ENCODE measurements at places on chromosomes 12 and 14.

DNA sequence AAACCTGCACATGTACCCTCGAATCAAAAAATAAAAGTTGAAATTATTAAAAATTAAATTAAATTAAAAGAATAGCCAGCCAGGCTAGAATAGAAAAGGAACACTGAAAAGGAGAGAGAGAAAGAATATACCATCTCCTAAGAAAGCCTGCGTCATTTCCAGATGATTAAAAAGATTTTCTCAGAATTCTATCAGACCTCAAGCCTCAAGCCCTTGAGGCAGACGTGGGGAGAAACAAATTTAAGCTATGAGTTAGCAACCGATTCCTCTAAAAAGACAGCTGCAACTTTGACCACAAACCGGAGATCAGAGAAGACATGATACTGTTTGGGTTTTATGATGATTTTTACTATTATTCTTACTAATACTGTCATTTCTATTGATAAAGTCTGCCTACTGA lies 138.3 kb downstream of the KSR2 start:
- no peak for DNase-seq

GRCh38 chr12:123085730-123086487 lies 65.0 kb downstream of the PITPNM2 start:
- DNase-seq, result peak; percentile 27

DNA sequence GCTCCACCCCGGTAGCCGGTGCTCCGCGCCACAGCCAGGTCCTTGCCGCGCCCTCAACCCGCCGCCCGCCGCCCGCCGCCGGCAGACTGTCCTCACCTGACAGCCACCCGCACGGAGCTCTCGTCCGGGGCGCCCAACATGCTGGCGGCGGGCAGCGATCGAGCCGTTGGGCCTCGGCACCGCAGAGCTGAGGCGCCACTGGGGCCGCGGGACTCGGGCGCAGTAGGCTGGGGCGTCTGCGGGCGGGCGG lies 164 bp downstream of the KIF21A start:
- no peak for DNase-seq

DNA sequence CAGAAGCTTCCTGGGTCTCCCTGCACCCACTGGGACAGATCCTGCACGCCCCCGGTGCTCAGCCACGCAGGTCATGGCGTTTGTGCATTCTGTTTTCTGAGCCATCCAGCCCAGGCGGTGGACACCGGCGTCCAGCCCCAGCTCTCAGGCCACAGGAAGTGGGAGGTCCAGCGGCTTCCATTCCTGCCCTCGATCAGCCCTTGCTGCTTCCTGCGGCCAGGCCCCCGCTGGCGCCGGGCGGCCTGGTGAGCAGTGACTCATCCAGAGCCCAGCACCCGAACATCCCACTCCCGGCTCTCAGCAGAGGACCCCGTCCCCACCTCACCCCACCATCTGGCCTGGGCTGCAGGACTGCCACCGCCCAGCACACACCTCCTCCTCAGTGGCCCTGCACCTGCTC lies 18.0 kb upstream of the NUDT14 start:
- no peak for DNase-seq

GRCh38 chr14:82080370-82080769 lies 546.7 kb upstream of the SEL1L start:
- DNase-seq, result no peak

- DNase-seq, result no peak
Measured at GRCh38 chr12:70354787-70355186, 11.3 kb upstream of the KCNMB4 start.

GRCh38 chr14:75518625-75519024 lies 3.6 kb upstream of the BATF start:
- DNase-seq, result no peak

DNA sequence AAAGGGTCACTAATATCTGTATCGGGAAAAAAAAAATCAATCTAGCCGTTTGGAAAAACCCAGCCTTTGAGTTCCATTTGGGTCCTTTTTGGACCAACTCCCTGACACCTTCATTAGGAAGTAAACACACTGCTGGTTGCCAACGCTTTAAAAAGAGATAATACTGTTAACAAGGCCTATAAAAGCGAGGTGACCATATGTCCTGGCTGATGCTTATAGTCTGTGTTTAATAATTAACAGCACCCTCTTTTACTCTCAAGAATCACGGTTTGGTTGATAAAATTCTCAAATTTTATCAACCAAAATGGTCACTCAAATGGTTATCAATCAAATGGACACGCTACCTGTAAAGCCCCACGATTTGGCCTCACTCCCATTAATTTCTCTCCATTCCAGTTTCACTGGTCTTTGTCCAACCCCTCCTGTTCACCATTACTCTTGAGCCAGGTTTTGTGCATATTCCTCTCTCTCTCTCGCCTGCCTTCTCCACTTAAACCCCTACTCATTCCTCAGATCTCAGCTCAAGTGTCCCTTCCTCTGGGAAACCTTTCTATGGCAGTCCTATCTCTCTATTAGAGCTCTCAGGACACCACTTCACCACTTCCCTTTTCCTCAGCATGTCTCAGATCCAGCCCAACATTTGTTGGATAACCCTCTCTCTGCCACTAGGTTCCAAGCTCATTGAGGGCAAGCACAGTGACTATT lies 9.5 kb downstream of the BTG1 start:
- DNase-seq, result no peak

- DNase-seq, result no peak
Measured at GRCh38 chr14:99794151-99794780, 1.1 kb downstream of the EML1 start.

DNA sequence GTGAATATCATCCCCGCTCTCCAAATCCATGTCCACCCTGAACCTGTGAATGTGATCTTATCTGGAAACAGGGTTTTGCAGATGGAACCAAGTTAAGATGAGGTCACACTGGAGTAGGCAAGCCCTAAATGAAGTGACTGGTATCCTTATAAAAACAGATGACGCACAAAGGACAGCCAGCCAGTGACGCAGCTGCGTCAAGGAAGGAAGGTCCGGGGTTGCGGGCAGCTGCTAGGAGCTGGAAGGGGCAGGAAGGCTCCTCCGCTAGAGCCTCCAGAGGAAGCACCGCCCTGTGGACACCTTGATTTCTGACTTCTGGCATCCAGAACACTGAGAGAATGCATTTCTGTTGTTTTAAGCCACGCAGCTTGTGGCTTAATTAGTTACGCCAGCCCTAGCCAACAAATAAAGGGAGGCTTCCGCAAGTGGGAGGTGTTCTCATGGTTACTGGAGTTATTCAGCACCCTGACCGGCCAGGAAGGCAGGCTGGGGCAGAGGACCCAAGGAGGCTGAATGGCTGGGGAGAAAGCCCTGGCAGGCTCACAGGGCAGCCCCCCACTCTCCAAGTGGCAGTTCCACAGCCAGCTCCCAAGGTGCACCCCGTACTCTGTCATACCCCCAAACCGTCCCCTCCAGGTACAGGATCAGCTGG lies 127.6 kb upstream of the NCOR2 start:
- no peak for DNase-seq

DNA sequence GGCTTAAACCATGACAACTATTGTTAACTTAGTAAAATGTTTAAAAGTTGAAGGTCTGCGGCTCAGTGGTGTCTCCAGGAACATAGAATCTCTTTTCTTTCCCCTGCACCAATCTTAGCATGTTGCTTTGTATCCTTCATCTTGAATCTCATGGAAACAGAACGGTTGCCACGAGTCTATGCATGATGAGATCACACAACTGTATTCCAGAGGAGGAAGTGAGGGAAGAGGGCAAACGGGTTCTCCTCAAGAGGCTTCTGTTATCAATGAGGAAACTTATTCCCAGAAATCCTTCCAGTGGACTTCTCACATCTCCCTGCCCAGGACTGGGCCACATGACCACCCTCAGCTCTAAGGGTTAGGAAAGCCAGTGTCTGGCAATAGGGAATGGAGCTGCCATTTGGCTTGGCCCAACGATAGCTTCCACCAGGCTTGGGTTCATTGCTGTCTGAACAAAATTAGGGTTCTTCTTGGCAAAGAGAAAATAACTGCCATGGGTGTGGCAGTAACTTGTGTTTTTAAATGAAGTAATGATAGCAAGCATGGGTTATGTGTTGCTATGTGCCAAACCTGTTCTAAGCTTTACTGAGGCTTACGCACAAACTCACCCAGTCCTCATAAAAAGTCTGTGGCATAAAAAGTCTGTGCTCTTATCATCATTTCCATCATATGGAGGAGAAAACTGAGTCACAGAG lies 17.4 kb downstream of the PLXNC1 start:
- no peak for DNase-seq

DNA sequence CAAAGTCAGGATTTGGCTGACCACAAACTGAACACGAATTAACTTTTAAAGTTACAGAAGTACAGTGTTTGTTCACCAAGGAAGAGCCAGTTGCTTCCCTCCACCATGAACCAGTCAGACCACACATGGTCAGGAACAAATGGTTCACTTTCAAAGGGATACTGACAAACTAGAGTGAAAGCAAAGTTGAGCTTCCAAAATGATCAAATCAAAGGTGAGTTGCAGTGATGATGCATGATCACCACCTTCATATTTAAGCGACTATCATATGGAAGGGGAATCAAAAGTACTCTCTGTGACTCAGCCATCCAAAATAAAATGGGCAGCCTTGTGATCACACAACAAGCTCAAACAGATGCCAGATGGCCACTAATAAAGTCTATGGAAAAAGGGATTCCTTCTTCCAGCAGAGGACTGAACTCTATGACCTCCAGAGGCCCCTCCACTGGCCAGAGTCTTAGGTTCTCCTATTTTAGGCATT lies 13.1 kb downstream of the NT5DC3 start:
- no peak for DNase-seq

- DNase-seq, result no peak
Measured at GRCh38 chr12:11753826-11754225, 104.4 kb downstream of the ETV6 start.

DNA sequence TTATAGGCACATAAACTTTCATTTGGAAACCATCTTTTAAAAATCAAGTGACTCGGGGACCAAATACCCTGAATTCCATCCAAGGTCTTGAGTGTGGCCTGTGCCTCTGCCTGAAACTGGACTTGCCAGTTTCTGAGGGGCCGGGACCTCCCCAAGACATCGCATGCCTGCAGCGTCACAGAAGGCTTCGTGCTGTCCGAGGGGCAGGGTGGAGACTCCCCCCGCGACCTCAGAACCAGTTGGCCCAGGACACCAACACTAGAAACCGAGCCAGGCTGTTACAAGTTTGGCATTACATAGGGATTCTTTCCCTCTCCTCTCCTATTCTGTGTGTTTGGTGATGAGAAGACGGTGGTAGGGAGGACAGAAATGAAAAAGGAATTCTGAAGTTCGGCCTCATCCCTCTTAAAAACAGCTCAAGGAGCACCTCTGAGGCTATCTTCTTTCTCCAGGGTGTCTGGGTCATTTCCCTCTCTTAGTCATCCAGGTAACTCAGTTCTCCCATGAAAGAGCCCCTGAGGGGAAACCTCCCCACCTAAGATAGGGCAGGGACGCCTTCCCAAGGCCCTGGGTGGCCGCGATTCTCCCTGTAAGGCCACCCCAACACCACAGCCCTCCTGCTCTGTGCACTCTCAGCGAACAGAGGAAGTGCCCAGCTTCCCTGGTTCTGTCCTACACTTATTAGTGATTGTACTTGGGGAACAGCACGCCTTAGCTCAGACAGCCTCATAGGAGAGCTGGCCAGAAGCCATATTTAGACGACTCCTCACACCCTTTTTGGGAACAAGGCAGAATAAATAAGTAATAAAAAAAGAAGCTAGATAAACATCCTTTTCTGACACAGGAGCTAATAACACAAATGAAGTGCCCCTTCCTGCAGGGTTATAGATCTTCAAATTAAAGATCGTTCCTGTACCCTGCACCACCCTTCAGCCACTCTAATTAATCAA lies 93.8 kb downstream of the BCL11B start:
- no peak for DNase-seq

GRCh38 chr12:106064721-106065021 lies 74.1 kb downstream of the NUAK1 start:
- DNase-seq, result no peak

GRCh38 chr12:27620121-27620520 lies 76.1 kb upstream of the REP15 start:
- DNase-seq, result no peak

DNA sequence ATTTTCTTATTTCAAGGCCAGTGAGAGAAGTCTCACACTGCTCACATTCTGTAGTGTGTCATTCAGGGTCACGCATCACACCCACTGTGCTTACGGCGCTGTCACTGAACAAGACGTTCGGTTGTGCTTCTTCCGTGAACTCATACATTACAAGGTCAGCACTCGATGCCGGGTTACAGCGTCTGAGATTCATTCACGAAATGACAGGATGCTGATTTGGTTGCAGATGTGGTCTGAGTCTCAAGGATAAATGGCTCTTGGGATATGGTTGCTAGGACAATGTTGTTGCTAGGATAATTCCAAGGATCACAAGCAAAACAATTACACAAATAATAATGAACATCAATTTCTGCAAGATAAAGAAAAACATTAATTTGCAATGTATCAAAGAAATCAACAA lies 47.4 kb downstream of the STX2 start:
- no peak for DNase-seq

- DNase-seq, result peak; percentile 89
Measured at GRCh38 chr12:56158926-56159461, 835 bp downstream of the MYL6 start.

DNA sequence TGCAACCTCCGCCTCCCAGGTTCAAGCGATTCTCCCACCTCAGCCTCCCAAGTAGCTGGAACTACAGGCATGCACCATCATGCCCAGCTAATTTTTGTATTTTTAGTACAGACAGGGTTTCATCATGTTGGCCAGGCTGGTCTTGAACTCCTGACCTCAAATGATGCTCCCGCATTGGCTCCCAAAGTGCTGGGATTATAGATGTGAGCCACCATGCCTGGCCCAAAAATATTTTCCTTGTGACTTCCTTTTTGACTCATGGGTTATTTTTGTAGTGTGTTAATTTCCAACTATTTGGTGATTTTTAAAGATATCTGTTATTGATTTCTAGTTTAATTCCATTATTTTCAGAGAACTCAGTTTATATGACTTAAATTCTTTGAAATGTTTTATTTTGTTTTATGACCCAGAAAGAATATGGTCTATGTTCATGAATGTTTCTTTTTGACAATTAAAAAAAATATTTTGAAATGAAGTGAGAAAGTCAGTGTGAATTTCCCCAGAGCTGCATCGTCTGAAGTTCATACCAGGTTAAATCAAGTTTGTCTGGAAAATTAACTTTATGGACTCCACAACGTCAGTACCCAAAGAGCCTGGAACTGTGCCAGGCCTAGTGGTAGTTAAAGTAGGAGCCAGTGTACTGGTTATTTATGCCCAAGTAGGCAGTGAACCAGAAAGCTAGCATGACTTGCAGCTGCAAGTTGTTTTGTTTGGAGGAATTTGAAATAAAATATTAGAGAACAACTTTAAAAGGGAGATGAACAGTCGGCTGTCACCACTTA lies 2.8 kb upstream of the CDKL1 start:
- peak; percentile 80 for DNase-seq

DNA sequence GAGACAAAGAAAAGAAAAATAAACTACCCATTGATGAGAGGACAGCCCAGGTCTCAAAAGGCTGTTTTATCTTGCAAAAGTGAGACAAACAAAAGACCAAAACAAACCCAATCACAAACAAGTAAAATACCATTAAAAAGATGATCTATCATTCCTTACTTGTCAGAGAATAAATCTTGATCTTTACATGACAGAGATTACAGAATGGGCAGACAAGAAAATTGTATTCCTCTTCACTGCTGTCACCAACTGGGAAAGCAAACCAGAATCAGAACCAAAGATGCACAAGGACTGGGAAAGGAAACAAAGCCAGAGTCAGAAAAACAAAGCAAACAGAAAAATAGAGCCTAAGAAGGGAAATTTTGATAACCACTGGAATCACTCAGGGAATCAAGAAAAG lies 444.0 kb upstream of the PDE3A start:
- DNase-seq, result no peak

GRCh38 chr14:36485773-36486172 lies 34.3 kb downstream of the NKX2-1 start:
- no peak for DNase-seq
